Suprapubic skin (tissue), 4 donors: ENCODE measurements at places on chromosomes 13 and 19.

DNA sequence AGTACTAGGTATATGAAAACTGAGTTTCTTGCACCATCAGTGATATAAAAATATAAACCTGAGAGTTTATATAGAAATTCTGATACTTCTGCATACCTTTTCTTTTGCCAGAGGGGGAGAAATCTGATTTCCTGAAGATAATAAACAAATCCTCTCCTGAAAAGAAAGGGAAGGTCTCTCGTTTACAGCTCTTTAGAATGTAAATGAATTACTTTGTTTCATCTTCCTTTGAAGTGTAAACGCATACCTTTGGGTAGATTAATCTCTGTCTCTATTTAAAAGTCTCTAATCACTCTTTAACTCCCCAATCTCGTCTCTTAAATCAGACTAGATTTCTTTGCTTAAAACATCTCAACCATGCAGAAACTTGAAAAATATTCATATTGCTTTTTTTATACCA is 1092.9 kb downstream of the SLITRK5 start:
- no peak overlapping the region for H3K4me3 ChIP-seq
- no peaks in the 10 kb centered on the region for H3K4me1 ChIP-seq
- no peak for DNase-seq
- H3K27me3 ChIP-seq: no peaks in the 10 kb centered on the region
- H3K27ac ChIP-seq: no peak overlapping the region
- H3K36me3 ChIP-seq: no peaks in the 10 kb centered on the region

- DNase-seq: no peak
- H3K36me3 ChIP-seq: no peaks in the 10 kb centered on the region
- no peak overlapping the region for H3K27ac ChIP-seq
- H3K27me3 ChIP-seq: no peaks in the 10 kb centered on the region
- no peak overlapping the region for H3K4me3 ChIP-seq
Observed at GRCh38 chr13:105247830-105248229, 1287.6 kb downstream of the EFNB2 start.

GRCh38 chr13:112783978-112784371 is 94.1 kb downstream of the ATP11A start:
- no peaks in the 10 kb centered on the region for H3K27me3 ChIP-seq
- peaks cover 25% of the 10 kb centered on the region for H3K36me3 ChIP-seq
- no peak for DNase-seq
- H3K4me1 ChIP-seq: peaks cover 17% of the 10 kb centered on the region

GRCh38 chr13:46468570-46469463 is 81.8 kb upstream of the RUBCNL start:
- no peak for DNase-seq
- no peak overlapping the region for H3K4me3 ChIP-seq
- H3K4me1 ChIP-seq: no peaks in the 10 kb centered on the region
- no peaks in the 10 kb centered on the region for H3K36me3 ChIP-seq

DNA sequence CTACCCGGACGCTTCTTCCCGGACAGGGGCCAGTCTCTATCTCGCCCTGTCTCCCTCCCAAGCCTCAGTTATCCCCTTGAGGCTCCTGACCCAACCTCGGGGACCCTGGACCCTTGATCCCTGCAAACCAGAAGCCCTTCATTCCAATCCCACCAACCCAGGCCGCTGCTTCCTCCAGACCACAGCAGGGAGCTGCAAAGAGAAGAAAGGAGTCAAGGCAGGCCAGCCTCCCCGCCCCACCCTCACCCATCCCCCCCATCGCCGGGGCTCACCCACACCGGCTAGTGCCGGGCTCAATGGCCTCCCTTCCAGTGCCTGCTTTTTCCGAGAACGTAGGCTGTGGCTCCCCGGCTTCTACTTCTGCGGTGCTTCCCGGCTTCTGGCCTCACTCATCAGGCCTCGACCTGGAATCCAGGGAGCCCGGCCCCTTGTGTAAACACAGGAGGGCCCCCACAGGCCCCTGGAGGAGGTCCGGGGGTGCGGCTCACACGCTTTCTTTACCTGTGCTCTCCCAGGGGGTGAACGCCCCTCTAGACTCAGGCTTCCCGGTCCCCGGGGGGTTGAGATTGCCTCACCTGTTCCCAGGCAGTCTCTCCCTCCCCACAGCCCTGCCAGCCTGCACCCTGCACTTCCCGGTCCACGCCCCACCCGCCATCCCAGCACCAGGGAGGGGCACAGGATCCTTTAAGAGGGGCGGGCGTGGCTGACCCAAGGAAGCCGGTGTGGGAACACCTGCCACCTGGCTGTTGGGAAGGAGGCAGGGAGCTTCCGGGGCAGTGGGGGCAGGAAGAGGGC is at the start of gene FAM83E:
FAM83E (minus strand) TSS at position 641 of the 795 bp plus-strand sequence. CDS start 1,704 bp downstream, outside the sequence.
- H3K36me3 ChIP-seq: peaks cover 30% of the 10 kb centered on the region
- no peaks in the 10 kb centered on the region for H3K27me3 ChIP-seq
- peaks cover 47% of the 10 kb centered on the region for H3K4me1 ChIP-seq
- peak within 1 kb of the TSS; percentile 21 for H3K4me3 ChIP-seq
- DNase-seq: peak; percentile 72
- peak within 1 kb of the TSS; percentile 69 for H3K27ac ChIP-seq

DNA sequence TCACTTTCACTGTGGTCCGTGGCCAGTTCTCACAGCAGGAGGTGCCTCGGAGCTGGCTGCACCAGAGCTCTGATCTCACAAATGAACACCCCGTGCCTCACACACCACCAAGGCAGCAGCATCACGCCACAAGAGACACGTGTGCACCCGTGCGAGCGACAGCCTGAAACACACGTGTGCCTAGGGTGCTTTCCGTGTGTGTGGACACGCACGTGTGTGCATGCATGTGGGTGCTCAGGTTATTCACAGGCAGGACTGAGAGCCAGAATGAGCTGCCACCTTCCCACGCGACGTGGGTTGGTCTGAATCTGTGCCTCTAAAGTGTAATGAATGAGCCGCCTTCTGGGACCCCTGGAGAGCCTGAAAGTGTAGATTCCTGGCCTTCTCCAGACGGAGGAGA is 67.6 kb upstream of the C13orf46 start:
- no peaks in the 10 kb centered on the region for H3K27me3 ChIP-seq
- H3K36me3 ChIP-seq: peaks cover 4% of the 10 kb centered on the region
- peaks cover 10% of the 10 kb centered on the region for H3K4me1 ChIP-seq
- H3K4me3 ChIP-seq: no peak overlapping the region

GRCh38 chr13:90055121-90055520 is 1292.4 kb upstream of the MIR17HG start:
- DNase-seq: no peak
- no peak overlapping the region for H3K4me3 ChIP-seq
- H3K36me3 ChIP-seq: no peaks in the 10 kb centered on the region
- no peaks in the 10 kb centered on the region for H3K27me3 ChIP-seq

- H3K27ac ChIP-seq: no peak overlapping the region
- no peak for DNase-seq
- H3K36me3 ChIP-seq: peaks cover 38% of the 10 kb centered on the region
- H3K27me3 ChIP-seq: no peaks in the 10 kb centered on the region
Observed at GRCh38 chr13:113219256-113219940, 10.0 kb downstream of the CUL4A start.
